ENCODE measurements at places on chromosomes 3 and 15.
A peak's percentile ranks its signal among the peaks of the same experiment; 100 is the strongest.

DNA sequence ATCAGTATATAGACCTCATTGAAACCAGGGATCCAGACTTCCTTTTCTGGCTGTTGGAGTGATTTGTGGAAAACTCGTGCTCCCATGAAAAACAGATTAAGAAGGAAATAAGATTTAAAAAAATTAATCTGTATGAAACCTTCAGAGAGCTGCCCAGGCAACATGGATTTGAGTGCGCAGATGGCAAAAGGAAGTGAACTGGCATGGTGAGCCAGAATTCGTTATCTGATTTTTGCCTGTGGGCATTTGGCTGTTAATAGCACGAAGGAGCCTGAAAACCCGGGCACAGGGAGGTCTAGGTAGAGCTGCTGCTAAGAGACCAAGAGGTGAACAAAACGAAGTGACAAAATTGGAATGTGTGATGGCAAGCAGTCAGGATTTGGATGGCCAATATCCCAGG lies 19.1 kb upstream of the SPINK8 start:
- no peak for DNase-seq

DNA sequence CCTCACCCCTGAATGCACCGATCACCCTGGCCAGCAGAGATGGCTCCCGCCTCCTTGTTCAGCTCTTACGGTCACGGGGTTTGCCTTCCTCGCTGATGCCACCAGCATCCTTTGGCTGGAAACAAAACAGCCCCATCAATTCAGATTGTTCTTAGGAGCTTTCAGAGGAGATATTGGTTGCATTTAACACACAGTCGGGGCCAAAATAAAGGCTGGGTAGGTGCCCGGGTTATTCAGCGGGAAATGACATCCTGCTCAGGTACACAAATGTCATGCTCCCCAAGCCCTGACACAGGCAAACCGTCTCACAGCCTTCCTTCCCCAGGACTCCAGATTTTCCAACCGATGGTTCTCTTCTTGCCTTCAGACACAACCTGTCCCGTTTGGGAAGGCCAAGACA lies 62.4 kb upstream of the MEF2A start:
- DNase-seq: no peak

- DNase-seq: no peak
Measured at GRCh38 chr3:175399156-175399840, 540.2 kb downstream of the NAALADL2 start.

DNA sequence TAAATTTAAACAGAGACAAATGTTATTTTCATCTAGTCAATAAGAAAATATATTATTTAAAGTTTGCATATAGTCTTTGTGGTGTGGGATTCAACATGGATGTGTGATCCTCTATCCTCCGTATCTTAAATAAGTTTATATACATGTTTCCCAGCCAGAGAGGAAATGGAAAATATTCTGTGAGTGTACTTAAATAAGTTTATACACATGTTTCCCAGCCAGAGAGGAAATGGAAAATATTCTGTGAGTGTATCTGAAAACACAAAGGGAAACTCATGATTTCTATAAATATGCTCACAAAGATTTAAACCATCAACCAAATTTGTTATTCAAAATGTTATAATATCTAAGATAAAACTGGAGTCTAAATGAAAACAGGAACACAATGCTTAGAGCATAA lies 110.0 kb upstream of the MELTF start:
- DNase-seq: no peak

DNA sequence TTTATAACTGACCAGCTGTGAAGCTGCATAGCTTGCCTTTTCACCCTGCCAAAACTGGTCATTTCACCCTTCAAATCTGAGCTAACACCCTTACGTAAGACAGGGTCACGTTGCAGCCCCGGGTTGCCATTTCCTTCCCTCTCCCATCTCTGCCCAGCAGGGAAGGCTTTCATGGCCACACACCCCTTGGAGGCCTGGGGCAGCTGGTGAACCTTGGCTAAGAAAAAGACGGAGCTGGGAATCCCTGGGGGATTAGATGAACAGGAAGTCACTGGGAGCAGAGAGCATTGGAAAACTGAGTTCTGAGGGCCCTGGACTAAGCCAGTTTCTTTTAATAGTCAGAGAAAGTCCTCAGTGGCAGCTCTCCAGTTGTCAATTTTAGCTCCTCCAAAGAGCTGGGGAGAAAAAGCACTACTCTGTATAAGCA lies 67.8 kb downstream of the TTC23 start:
- no peak for DNase-seq

GRCh38 chr3:171072432-171072831 lies 45.9 kb upstream of the SLC2A2 start:
- no peak for DNase-seq

DNA sequence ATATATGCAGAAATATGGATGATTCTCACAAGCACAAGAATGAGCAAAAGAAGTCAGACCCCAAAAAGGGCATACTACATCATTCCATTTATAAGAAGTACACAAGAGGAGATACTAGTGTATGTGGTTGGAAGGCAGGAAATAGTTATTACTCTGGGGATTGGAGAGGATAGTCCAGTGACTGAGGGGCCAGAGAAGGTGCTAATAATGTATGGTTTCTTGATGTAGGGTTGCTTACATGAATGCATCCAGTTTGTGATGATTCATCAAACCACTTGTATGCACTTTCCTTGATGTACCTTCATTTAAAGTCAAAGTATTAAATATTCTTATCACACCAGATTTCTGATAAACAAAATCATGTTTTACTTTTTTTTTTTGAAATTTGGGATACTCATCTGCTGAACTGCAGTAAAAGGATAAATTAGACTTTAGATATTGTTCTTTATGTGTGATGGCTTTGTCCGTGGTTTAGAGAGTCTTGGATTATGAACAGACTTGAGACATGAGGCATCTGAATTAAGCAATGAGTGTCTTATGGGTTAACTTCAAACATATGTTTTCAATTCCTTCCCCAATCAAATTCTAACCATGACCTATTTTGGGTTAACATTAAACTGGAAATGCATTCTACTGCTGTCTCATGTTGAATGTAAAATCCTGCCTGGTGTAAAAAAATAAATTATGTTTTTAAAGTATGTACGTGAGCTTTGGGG lies 171.2 kb downstream of the SEMA6D start:
- DNase-seq: no peak

GRCh38 chr15:66100761-66101160 lies 152.8 kb downstream of the MEGF11 start:
- DNase-seq: no peak

DNA sequence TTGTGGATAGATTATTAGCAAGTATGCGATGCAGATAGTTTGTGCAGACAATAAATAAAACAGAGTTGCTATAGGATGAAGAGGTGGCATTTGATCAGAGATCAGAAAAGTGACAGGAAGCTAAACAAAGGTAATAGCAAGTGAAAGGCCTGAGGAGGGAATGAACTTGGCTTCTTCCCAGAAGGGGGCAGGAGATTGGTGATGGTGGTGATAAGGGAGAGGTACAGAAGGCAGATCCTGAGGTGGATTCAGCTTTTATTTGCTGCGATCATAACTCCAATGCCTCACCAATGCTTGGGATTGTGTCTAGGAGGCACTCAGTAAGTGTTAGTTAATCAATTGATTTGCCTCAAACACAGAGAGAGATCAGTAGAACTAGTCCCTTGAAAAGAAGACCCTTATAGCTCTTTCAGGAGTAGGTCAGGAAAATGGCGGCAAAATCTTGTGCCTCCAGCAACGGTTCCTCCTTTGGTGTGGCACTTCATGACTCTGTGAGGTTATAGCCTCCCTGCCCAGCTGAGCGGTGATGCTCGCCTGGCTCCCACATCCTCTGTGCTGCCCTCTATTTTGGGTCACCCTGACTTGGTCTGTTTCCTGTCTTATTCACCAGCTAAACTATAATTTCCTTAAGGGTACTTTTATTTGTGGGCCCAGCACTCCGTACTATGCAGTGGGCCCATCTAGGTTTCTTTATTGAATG lies 37.5 kb downstream of the TGFBR2 start:
- DNase-seq: no peak

DNA sequence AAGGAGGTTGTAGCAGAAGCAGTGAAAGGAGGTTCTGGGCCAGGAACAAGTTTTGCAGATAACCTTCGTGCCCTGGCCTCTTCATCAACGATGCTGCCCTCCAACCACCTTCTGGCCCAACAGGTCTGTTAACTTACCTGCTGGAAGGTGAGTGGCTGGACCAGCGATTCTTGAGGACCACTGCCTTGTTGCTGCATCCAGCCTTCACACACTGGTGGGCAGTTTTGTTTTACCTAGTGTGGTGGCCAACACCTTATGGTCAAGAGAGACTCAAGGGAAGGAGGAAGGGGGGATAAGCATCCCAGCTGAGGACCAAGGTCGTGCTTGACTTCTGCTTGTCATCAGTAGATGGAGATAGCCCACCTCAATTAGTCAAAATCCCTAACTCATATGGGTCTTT lies 7.8 kb upstream of the MAGEF1 start:
- no peak for DNase-seq

- DNase-seq: peak; percentile 85
Measured at GRCh38 chr3:50572158-50572557, 2.8 kb downstream of the HEMK1 start.

DNA sequence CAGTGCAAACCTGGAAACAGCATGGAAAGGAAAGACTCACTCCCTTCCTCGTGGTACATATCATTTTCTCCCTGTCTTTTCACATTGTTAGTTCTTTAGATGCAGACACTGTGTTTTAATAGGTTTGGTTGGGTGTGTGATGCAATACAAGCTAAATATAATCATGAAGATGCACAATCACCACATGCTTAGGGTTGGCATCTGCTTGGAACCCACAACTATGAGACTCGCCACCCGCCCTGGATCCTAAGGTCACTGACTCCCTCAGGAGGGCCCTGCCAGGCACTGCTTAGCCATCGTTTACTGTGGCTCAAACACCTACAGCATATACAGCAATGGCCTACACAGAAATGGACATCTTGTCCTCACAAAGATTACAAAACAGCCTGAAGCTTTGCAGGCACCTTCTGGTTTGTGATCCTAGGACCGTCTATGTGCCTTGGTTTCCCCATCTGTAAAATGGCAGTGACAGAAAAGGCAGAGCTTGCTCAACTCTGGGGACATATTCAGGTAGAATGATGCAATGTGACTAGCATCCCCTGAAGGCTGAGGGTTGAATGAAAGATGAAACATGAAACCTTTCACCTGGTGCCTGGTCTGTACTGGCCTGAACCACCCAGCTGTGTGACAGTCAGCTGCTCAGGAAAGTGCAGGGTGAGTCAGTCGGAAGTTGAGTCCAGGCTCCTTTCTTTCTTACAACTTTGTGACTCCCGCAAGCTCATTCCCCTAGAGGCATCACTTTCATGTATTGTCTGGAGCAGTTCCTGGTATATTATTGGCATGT lies 123.6 kb upstream of the PFN2 start:
- DNase-seq: no peak

- DNase-seq: no peak
Measured at GRCh38 chr3:57972531-57973111, 35.6 kb upstream of the FLNB start.

DNA sequence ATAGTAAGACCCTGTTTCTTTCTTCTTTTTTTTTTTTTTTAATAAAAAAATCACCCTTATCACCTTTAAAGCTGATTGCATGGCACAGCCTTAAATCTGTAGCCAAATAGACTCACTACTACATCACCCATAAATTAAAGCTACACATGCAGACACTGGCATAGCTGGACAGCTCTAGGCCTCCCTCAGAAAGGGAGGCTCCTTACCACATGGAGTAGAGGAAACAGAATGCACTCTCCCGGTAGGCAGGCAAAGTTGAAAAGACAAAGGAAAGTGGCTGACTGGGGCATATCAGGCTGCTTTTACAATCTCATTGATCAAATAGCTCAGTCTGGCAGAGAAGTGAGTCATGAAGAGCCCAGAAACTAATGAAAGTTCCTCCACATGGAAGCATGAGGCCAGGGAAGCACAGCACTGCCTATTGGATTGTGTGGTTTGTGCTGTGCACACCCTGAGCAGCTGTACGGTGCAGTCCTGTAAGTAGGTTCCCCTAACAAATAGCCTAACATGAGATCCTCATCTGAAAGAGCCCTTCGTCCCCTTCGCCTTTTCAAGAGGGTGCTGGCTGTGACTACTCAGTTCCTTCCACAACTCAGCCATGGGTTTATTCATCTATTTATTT lies 32.7 kb upstream of the FAM98B start:
- no peak for DNase-seq
